ENCODE measurements at places on chromosomes 12 and 14.

DNA sequence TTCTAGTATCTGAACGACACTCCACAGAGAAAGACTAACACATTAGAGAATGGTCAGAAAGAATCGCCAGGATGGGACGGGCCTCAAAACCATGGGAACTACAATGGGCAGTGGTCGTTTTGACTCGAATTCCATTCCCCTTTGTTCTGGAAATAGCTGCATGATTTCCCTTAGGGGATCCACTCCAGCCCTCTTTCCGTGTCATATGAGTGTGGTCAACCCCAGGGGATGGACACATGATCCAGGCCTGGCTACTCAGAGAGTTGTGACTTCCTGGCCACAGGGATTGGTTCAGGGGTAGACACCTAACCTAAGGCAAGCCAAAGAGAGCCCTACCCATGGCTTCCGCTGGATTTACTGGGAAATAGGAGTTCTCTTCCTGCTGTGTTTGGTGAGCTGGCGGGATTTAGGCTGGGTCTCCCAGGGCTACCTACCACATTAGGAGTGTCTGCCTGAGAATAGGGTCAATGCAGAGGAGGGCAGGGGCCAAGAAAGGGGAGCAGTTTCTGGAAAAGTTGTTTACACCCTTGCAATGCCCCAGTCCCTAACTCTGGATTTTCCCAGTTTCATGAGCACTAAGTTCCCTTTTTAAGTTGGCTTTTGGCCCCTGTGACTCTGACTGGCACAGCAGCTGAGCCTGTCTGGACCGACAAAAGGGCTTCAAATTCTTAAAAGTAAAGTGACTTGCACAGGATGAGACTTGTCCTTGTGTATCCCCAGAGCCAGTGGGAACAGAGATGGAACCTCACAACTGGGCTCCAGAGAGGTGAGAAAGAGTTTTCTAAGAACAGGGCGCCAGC, 28.1 kb upstream of the GPATCH2L start:
- no peak for DNase-seq

DNA sequence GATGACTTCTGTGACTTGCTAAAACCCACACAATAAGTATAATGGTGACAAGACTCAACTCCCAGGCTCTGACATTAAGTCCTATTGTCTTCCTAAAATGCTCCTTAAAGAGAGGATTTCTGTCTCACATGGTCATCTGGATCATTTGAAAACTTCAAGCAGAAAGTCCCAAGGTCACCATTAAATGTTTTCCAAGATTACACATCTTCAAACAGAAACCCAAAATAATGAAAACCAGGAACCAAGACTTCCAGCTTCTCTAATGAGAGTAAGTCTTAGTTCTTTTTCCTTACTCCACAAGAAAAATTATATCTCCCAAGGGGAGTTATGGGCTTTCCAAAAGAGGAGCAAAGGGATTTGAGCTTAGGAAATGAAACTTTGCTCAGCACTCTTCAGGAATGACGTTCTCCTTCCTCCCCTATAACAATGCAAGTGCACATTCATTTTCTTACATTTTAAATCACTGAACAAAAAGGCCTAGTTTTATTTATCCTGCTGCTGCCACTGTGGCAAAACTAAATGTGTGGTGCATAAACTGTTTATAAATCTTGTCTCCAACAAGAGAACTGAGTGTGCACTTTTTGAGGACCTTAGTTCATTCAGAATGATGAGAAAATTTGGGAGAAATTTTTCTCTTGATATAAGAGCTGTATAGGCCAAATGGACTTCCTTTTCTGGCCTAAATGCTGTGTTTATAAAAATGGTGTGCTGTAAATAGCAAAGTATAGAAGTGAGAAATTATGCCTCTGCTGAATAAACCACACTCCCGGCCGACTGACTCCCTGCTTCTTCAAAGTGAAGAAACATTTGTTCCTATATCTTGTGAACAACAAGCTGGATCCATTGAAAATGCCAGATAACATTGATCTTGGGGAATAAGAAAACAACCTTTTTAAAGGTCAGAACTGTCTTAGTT, 148.4 kb upstream of the PLEKHG7 start:
- no peak for DNase-seq

- DNase-seq = no peak
Observed at GRCh38 chr12:101021911-101022388, 188.1 kb downstream of the SLC5A8 start.

- no peak for DNase-seq
Observed at GRCh38 chr14:85344847-85345570, 184.9 kb upstream of the FLRT2 start.

- DNase-seq = no peak
Observed at GRCh38 chr12:52498946-52499345, 5.9 kb upstream of the KRT6A start.

- no peak for DNase-seq
Observed at GRCh38 chr12:56469007-56469930, 891 bp downstream of the SPRYD4 start.

- no peak for DNase-seq
Observed at GRCh38 chr12:89340861-89341260, 11.4 kb downstream of the DUSP6 start.

DNA sequence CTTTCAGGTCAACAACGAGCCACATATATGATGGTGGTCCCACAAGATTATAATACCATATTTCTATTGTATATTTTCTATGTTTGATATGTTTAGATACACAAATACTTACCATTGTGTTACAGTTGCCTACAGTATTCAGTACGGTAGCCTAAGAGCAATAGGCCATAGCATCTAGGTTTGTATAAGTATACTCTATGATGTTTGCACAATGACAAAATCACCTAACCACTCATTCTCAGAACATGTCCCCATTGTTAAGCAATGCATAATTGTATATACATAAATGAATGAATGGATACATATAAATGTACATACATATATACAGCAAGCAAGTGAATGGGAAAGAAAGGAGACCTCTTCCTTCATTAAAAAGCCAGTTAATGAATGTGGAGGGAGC, 23.8 kb downstream of the TMTC1 start:
- no peak for DNase-seq

- DNase-seq = no peak
Observed at GRCh38 chr14:51357250-51357649, 117.2 kb downstream of the TMX1 start.
